ENCODE measurements at places on chromosomes 7 and 10.

- no peak for DNase-seq
Measured at GRCh38 chr10:79143879-79144278, 75.1 kb downstream of the ZMIZ1 start.

DNA sequence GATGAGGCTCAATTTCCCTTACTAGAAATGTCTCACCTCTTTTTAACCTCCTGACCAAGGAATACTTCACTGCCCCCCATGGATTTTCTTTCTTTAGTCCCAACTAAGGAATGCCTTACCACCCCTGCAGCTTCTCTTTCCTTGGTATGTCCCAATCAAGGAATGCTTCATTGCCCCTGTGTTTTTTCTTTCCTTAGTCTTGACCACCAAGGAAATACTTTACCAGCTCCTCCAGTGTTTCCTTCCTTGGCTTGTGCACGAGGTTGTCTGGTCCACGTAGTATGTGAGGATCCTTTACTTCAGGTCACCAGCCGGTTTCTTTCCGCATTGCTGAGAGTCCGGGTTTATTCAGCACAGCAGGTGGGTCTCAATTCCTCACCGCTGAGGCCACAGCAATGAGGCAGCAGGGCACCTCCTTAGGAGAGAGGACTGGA lies 59.3 kb downstream of the CYP2C9 start:
- DNase-seq, result no peak

GRCh38 chr7:121555558-121555957 lies 159.4 kb upstream of the FAM3C start:
- no peak for DNase-seq

DNA sequence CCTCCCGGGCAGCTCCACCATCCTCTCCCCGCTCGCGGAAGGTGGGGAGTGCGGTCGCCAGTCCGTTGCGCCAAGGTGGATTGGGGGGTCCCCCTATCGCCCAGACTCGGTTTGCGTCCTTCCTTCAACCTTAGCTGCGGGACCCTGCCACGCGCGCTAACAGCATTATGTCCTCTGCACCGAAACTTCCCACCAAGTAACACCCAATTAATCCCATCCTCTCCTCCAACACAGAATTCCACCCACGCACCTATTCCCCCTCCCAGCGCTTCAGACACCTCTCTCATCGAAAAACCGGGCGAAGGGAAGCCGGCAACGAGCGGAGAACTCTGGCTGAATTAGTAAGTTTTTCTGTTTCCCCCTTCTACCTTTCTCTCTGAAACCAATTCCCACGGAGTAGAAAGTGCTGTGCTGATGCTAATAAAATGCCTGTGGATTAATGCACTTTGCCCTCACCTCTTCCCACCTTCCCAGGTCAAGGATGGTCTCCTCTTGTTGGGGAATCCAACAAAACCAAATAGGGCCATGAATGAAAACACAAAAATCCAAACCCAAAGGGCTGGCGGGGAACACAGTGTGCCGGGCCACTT lies 947 bp downstream of the HOXA3 start:
- no peak for DNase-seq

GRCh38 chr10:77318739-77319138 lies 318.9 kb downstream of the KCNMA1 start:
- DNase-seq, result no peak

DNA sequence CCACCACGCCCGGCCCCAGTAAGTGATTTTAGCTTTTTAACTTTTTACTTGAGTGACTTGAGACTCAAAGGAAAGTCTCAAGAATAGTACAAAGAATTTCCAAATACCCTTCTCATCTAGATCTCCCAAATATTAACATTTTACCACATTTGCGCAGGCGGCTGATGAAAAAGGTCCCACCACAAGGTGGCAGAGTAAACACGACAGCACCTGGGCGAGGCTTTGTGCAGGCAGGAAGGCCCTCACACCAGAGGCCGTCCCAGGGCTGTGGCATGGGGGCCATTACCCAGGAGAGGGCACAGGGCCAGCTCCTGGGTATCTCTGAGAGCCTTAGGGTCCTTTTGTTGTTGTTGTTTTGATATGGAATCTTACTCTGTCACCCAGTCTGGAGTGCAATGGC lies 50.0 kb upstream of the WIPI2 start:
- DNase-seq, result peak; percentile 34

- DNase-seq, result peak; percentile 6
Measured at GRCh38 chr7:31488562-31489203, 25.2 kb upstream of the ITPRID1 start.

- DNase-seq, result no peak
Measured at GRCh38 chr10:115566867-115567266, 473.7 kb downstream of the ATRNL1 start.

GRCh38 chr10:71266147-71266917 lies 52.7 kb upstream of the SLC29A3 start:
- no peak for DNase-seq

GRCh38 chr10:116470768-116471415 lies 43.2 kb downstream of the PNLIPRP3 start:
- no peak for DNase-seq

DNA sequence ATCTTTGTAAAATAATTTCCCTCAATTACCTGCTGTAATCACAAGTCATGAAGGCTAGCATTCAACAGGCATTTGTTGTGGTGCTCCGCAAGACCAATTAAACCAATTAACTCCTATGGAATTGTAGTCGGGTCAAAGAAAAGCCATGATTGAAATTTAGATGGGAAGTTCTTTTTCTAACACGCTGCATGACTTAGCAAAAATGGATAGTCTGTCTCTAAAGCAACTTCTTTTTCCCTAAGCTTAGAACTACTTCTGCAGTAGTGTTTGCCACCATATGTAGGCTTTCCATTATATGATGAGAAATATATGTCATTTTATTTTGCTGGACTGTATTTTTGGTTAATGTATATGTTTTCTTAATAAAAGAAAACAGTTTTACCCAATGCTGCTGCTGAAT lies 119.1 kb downstream of the TSPAN12 start:
- DNase-seq, result no peak

- no peak for DNase-seq
Measured at GRCh38 chr10:78550090-78550489, 516.4 kb downstream of the RPS24 start.

DNA sequence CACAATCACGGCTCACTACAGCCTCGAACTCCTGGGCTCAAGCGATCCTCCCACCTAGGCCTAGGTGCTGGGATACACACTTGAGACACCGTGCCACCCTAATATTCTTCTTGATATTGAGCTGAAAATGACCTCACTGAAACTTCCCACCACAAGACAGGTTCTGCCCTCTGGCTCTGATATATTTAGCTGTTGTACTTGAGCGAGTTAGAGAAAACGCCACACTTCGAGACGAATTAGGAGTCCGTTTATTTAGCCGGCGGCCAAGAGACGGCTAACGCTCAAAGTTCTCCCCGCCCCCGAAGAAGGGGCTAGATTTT lies 17.9 kb downstream of the ZC3HAV1 start:
- no peak for DNase-seq

All from natural killer cell (primary cell).